Lung microvascular endothelial cell (primary cell): ENCODE measurements at places on chromosomes 13 and 19.

- peak; percentile 97 for DNase-seq
Observed at GRCh38 chr13:95343944-95344343, 42.7 kb upstream of the ABCC4 start.

- no peak for DNase-seq
Observed at GRCh38 chr13:92769046-92769445, 457.6 kb upstream of the GPC6 start.

GRCh38 chr19:51799034-51799773, 4.2 kb downstream of the FPR3 start:
- DNase-seq, result peak; percentile 99

DNA sequence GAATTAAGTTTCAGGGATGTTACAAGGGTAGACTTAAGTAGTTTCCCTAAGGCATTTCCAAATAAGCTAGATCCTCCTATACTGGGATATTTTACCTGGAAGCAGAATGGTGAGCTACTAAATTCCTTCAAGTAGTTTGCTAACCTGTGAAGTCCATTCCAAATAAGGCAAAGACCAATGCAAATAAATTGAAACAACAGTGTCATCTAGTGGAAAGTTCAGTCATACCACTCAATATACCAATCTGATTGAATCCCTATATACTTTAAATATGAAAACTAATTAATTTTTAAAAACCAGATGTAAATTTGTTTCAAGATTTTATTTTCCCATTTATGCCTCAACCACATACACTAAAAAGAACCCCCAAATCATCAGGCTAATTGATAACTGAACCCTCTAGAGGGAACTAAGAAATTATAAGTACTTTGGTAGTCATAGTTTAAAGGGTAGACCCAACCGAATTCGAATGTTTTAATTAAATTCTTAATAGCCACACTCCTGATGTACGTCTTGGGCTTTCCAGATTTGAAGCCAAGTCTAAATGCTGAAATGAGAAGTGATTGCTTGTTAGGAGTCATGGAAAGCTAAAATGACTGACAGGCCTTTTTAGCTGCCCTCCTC, 223.7 kb downstream of the TBC1D4 start:
- DNase-seq, result peak; percentile 46

DNA sequence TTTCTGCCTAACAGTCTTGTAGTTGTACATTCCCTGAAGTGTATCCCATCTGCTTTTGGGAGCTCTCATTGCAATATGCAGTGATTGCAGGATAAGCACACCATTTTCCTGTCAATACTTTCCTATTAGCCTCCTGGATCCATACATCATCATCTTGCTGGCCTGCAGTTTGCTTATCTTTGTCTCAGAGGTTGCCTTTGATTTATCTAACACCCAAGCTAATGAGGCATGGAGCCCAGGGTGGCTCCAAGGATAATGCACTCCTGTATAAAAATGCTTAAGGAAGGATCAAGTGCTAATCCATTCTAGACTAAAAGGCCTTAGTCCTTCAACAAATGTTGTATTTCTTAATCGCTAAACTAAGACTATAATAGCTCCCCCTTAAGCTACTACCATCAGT, 161.6 kb upstream of the OBI1 start:
- DNase-seq, result no peak

DNA sequence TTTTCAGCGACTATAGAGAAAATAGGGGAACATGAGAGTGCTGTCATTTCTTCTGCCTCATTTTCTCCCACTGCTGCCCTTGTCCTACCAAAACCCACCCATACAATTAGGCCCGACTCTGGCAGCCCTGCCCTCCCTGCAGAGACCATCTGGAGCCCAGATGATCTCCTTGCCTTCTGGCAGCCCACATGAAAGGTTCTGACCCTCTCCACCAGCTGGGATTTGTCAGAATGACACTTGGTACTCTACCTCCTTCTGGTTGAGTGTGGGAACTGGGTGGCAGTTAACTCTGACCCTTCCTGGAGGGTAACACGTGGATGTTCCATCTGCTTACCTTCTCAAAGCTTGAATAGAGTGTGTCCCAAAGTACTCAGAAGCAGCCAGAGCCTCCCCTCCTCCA, 21.0 kb upstream of the SIAH3 start:
- DNase-seq, result no peak

- no peak for DNase-seq
Observed at GRCh38 chr13:50323440-50324065, 308.3 kb downstream of the KCNRG start.
